Activated naive CD8-positive, alpha-beta T cell treated with anti-CD3 and anti-CD28 coated beads for 36 hours (primary cell): ENCODE measurements at places on chromosomes 6 and 20.

- no peak for DNase-seq
Measured at GRCh38 chr20:13249118-13249797, 28.2 kb downstream of the ISM1 start.

DNA sequence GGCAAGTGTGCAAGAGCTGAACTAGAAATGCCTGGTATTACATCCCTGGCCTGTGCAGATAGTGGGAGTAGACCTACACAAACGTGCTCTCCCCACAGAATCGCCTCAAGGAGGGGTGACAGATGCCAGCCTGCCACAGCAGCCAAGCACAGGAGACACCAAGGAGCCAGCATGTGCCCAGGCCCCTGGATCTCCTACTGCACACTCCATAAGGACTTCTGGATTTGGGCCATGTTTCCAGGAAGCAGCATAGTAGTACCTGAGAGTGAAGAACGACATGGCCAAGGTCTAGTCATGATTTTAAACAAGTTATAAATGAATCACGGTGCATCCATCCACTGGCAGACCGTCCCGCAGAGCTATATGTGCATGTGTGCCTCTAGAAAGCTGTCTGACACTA, 232.2 kb downstream of the SYNDIG1 start:
- no peak for DNase-seq

GRCh38 chr6:97702248-97702647, 419.2 kb upstream of the MMS22L start:
- no peak for DNase-seq

DNA sequence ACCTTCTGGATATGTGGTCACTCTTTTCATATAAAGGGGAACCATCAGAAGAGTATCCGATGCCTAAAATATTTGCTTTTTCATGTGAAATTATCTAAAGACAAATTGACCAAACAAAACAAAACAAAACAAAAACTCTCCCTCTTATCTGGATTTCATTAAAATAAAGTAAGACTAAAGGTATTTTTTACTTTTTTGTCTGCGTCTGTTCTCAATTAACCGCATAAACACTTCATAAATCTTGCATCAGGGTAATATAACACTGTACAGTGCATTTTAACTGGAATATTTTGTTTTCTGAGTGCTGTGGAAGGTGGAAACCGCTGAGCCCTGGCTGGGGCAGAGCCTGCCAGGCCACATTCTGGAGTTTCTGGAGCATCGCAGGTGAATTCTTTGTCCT, 234.1 kb upstream of the ZFP64 start:
- no peak for DNase-seq

- DNase-seq: no peak
Measured at GRCh38 chr20:7399114-7399513, 541.1 kb downstream of the HAO1 start.

DNA sequence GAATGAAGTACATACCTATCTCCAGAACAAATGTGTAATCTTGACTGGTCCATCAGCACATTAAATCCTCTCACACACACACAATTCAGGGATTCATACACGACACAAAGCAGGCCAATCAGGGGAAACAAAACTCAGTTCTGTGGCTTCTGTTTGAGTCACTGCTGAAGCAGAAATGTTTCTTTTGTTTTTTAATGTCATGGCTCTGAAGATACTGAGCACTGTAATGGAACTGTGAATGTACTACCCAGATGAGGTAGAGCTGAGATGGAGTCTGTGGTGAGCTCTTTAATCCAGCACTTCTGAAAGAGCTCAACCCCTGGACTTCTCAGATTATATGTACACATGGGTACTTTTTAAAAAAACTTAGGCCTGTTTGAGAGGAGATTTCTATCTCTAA, 116.4 kb downstream of the THEMIS start:
- no peak for DNase-seq

GRCh38 chr6:73800997-73801396, 105.0 kb downstream of the CD109 start:
- no peak for DNase-seq

- DNase-seq: no peak
Measured at GRCh38 chr6:20696676-20697075, 162.4 kb downstream of the CDKAL1 start.

GRCh38 chr6:87684895-87685654, 17.0 kb downstream of the AKIRIN2 start:
- DNase-seq: no peak
